ENCODE measurements at places on chromosomes 5 and 9. TPM values are rescaled to one million over a fixed set of nuclear protein-coding genes. Genes with fewer than 3 reads are reported as not detected.

- DNase-seq: no peak
These were observed 623.5 kb downstream of the PRR16 start for GRCh38 chr5:121087560-121087959.

Gene HDHD3
- total RNA-seq: 31.1 TPM

Gene CDH6
- total RNA-seq: not detected

DNA sequence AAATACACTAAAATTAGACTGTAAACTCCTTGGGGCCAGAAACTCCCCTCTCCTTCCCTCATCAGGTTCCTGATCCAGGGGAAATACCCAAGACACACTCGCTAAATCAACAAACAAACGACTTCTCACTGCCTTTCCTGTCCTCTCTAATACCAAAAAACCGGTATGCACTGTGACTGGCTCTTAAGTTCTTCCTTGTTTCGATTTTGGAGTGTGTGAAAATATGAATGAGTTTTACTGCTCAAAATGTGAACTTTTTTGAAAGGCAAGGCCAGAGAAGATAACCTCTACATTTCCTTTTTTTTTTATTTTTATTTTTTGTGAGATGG is 81.1 kb upstream of the EPB41L4B start:
- no peak for DNase-seq

Gene GARNL3
- 5.3 TPM for total RNA-seq

- no peak for DNase-seq
These were observed 159.8 kb upstream of the MVB12B start for GRCh38 chr9:126166866-126167265.

Gene TRAF1
- total RNA-seq: 0.32 TPM

Gene CATSPER3
- not detected for total RNA-seq

Gene IL11RA
- total RNA-seq: 16.2 TPM

- peak; percentile 47 for DNase-seq
These were observed 57.2 kb downstream of the MEF2C start for GRCh38 chr5:88825584-88826315.

Gene NOTCH1
- total RNA-seq: 3.2 TPM

DNA sequence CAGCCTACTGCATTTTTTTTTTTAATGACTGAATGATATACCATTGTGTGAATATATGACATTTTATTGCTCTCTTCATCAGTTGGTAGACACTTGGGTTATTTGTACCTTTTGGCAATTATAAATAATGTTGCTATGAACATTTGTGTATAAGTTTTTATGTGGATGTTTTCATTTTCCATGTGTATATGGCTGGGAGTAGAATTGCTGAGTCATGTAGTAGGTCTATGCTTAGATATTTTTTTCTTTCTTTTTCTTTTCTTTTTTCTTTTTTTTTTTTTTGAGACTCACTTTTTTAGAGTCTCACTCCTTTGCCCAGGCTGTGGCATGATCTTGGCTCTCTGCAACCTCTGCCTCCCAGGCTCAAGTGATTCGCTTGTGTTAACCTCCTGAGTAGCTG is 32.9 kb upstream of the FAM120AOS start:
- no peak for DNase-seq

- peak; percentile 22 for DNase-seq
These were observed 610.6 kb upstream of the GRAMD2B start for GRCh38 chr5:125812651-125813050.

DNA sequence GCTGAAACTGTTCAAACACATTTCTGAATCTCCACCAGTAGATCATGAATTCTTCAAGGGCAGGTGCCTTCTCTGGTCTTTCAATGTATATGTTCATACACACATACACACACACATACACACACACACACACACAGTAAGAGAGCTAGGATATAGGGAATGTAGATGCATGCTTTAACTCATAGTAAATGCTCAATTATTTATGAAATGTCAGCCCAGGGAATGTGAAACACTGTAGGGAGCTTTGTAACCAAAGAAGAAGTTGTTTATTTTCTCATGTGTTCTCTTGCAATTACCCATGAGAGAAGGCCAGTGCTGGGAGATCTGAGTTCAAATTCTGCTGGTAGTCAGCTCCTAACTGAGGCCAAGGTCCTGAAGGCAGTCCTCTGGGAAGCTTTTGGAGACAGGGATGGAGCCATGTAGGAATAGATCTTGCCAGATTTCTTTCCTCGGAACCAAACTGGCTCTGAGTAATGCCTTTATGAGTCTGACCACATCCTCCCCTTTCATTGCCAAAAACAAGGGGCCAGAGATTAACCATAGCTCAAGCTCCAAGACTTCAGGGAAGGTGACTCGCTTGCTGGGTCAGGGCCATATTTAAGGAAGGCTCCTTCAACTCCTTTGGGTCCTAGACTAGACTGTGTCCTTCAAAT is 487.0 kb upstream of the TNC start:
- DNase-seq: no peak

DNA sequence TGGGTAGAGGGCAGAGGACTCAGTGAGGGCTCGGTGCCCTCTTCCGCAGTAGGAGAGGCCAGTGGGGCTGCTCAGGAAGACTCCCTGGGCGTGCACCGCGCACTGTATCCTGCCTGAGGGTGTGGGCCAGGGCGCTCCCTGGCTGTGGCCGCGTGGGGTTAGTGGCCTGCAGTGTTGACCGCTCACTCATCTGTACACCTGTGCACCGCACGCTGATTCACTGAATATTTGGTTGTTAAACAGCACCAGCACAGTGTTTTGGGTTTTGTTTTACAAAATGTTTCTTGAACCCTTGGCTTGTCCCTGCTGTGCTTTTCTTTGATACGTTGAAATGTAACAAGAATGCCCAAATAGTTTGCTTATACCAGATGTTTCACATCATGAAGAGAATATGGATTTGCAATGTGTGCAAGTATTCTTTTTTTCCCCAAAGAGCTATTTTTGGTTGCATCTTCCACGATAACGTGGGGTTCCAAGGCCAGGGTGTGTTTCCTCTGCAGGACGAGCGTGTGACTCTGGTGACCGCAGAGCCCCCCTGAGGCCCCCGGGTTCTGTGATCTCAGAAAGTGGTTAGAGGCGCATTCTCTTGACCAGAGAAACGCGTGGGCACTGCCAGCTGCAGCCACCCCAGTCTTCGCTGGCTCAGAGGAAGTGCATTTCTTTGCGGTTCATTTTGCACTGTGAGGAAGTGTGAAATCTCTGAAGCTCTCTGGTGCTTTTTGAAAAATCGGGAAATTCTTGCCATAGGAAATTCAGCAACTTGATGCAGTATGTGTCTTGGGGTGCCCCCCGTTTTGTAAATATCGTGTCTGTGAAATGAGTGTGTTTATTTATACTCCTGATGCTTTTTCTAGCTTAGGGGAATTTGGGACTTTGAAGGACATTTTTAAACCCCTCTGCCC is 46.9 kb downstream of the AHRR start:
- DNase-seq: no peak

Gene EGFL7
- total RNA-seq: 61.5 TPM

GRCh38 chr5:107196500-107197059 is 474.2 kb downstream of the EFNA5 start:
- no peak for DNase-seq

DNA sequence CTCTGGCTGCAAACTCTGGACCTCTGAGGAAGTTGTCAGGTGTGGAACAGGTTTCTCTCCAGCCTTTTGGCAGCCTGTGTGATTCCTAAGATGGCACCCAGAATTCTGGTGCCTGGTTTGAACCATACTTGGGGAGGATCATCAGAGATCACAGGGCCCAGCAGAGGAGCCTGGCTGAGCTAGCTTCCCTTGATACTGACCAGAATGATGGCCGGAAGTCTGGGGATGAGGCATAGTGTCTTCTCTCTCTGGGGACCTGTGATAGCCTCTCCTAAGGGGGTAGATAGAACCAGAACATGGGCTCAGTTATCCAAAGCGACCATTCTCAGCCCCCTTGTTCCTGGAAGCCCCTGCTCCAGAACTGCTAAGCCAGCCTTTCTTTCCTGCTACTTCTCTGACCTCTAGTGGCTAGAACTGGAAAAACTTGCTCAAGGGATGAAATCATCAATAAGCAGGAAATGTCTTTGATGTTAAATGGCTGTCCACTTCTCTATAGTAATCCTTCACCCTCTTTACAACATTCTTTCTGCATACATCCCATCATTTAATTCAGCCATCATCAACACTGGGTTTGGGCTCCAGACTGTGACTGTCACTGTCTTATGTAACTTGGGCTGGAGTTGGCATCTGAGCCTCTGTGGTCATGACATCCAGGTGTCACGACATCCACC is 55.1 kb downstream of the C9orf152 start:
- peak; percentile 76 for DNase-seq

- DNase-seq: no peak
These were observed 59.6 kb downstream of the SPTLC1 start for GRCh38 chr9:92055624-92056023.

DNA sequence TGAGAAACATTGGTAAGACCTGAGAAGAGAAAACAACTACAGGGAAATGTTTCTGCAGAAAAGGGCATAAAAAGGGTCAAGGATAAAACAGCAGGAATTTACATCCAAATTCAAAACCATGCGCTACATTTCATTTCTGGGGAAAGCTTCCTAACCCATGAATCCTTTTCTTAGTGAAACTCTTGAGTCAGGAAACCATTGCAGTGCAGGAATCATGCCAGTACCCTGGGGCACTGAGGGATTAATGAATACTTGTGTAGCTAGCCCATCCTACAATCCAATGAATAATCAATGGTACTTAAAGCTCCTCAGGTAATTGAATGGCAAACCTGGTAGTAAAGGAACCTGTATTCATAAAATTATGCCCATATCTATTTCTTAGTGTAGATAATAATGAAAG is 580.5 kb downstream of the TLE1 start:
- peak; percentile 16 for DNase-seq

- peak; percentile 82 for DNase-seq
These were observed 88.1 kb downstream of the KCNN2 start for GRCh38 chr5:114449860-114450421.

DNA sequence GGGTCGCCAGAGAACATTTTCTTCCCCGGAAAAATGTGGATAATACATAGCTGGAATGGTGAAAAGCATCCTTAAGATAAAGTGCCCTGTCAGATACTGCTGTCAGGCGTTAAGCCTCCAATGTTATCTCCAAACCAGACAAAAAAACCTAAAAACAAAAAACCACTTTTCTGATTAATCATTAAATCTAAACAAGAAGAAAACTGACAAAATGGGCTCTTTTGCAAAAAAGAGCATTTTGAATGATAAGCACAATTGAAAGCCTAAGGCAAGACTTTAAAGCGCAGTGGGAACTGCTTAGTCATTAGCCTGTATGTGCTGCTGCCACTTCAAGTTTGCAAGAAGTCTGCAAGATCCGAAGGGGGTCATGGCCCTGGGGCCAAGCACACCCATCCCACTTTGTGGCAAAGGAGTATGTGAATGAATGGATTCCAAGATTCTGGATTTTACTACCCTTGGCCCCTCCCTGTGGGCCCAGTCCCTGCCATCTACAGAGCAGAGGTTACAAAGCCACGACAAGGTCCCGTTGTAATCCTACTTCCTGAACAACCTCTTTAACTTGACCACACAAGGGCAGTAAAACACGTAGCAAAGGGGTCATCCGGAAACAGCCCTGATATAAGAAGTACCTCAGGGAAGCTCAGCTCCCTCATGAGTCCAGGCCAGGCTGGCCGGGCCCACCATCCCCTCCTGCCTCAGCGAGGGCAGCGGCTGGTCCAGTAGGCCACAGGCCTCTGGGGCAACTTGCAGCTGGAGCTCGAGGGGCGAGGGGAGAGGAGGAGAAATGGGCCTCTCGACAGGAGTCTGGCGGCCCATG is 29.7 kb downstream of the SHB start:
- DNase-seq: peak; percentile 70

Gene CLPTM1L
- 632 TPM for total RNA-seq

Gene ECM2
- not detected for total RNA-seq

DNA sequence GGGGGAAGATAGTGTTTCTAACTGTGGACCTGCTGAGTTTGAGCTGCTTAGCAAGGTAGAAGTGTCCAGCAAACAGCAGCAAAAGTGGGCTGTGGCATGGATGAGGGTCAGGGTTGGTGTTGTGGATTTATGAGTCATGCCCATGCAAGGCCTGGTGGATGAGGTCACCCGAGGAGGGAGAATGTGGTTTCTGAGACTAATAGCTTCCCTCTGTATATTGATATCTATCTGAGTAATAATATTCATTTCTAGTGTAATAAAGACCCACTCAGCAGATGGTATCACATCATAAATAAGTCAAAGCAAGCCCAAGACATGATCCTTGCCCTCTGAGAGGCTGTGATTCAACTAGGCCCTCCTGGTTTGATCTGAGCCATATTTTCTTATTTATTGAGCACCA is 597.8 kb upstream of the CLINT1 start:
- DNase-seq: peak; percentile 20

DNA sequence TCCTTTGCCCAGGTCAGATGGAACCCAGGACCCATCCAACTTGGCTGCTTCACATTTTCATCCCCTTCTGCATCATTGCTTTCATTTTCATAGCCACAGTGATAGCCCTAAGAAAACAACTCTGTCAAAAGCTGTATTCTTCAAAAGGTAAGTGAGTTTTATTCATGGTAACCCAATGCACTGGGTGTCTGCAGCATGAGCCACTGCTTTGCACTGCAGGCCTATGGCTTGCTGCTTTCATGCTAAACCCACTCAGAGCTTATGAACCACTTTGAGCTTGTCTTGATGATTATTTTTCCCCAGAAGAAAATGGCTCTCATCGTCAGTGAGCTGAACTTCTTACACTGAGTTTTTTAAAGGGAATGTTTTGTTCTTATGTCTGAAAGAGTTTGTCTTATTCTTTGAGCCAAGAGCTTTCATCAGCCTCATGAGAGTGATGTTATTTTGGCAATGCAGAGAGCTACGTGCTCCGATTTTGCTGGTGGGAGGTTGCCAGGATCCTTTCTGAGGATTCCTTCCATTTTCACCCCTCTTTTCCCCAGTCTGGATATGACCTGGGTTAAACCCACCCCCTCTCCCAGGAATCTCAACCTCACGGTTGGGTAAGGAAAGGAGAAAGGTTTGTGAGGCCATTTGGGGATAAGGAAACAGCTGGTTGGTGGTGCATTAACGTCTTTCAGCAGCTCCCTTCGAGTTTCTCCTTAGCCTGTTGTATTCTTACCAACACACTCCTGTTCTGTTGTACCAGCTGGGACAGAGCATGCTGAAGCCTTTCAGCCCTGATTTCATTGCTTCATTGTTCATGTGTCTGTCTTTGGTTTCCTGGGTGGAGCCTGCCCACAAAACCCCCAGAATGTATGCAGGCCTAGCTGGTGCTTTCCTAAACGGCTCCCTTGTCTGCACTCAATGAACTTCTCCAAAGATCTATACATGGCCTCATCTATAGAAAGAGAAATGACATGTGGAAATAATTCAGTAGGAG is 47.6 kb downstream of the PDCD1LG2 start:
- DNase-seq: no peak

Gene ACTL7B
- total RNA-seq: not detected

DNA sequence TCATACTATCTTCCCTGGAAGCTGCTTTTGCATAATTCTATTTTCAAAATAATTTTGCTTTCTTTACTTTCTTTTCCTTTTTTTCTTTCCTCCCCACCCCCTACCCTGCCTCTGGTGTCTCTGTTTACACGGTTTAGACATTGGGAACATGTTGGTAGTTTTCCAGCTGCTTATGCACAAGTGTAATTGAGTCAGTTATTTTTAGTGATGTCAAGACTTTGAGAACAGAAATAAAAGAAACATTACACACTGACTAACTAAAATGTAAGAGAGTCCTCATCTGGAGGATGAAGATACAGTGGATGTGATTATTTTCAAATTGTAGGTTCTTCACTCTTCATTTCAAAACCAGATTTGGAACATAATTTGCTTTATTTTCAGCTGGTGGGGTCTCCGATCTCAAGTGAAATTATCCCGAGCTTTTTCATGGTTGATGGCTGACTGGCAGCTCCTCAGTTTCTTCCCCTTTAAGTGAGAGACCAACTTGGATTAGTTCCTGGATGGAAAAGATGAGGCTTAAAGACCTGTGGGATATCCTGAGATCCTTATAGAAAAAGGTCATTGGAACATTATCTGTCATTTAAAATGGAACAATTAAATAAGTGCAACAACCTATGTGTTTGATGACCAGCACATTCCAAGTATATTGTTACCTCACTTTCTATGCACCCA is 154.4 kb upstream of the ZNF462 start:
- no peak for DNase-seq

Gene IFNA21
- not detected for total RNA-seq
